ENCODE measurements at places on chromosomes 2 and 18.

DNA sequence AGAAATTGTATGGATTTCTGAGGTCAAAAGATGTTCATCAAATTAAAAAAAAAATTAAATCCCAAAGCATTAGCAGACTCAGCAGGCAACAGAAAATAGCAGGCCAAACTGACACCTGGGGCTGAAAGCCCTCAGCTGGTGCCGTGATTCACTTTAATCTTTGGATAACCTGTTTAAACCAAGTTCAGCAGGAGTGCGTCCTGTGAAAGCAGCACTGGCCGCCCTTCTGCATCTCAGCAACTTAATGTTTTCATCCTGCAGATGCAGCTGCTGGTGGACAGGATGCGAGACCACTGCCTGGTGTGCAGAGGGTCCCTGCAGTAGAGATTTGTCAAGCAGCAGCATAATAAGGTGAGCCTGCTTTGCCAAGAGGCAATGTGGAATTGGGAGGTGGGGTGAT, 41.2 kb downstream of the CCDC68 start:
- no peak for DNase-seq

GRCh38 chr2:48092846-48093803, 186.8 kb upstream of the FBXO11 start:
- no peak for DNase-seq

GRCh38 chr2:111884592-111884964, 585 bp upstream of the ANAPC1 start:
- no peak for DNase-seq

GRCh38 chr2:107437265-107437664, 389.4 kb upstream of the RGPD4 start:
- no peak for DNase-seq

DNA sequence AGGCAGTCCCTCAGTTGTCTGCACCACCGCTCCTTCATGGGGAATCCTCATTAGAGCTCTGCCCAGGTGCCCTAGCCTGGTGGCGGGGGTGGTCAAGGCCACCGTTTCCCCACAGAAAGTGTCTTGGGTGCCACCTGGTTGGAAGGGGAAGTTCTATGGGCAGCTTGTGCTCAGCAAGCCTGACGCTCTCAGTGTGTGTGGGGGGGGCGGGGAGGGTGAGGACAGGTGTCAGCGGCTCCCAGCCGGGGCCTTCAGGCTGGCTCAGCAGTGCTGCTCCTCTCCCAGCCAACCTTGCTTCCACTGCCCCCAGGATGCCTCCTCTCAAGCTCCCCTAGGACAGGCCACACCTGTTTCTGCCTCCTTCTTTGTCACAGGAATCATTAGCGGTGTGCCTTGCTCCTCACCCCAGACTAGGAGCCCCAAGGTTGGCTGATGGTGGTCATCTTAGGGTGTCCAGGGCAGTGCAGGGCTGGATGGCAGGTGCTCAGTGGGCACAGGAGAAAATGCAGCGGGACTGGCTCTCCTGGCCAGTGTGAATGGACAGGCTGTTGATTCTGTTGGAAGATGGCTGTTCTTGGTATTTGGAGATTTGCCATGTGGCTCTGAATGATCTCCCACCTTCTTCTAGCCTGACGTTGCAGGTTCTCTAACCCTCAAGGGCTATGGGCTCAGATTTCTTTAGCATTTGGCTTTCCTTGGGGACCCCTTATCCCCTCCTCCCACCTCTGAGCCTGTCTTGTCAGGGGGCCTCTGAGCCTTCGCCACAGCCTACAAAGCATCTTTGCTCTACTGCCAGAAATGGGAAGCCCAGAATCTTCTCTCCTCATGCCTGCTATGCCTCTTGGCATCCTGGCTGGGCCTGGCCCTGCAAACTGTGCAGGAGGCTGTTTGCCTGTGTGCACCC, 185.8 kb upstream of the HS6ST1 start:
- no peak for DNase-seq

GRCh38 chr18:77132369-77133050, at the start of gene MBP:
MBP (minus strand) TSS chr18:77132783; CDS start chr18:77105261, 27,522 bp downstream.
- peak; percentile 64 for DNase-seq

- DNase-seq: no peak
Observed at GRCh38 chr2:73823416-73823815, 5.3 kb upstream of the STAMBP start.

DNA sequence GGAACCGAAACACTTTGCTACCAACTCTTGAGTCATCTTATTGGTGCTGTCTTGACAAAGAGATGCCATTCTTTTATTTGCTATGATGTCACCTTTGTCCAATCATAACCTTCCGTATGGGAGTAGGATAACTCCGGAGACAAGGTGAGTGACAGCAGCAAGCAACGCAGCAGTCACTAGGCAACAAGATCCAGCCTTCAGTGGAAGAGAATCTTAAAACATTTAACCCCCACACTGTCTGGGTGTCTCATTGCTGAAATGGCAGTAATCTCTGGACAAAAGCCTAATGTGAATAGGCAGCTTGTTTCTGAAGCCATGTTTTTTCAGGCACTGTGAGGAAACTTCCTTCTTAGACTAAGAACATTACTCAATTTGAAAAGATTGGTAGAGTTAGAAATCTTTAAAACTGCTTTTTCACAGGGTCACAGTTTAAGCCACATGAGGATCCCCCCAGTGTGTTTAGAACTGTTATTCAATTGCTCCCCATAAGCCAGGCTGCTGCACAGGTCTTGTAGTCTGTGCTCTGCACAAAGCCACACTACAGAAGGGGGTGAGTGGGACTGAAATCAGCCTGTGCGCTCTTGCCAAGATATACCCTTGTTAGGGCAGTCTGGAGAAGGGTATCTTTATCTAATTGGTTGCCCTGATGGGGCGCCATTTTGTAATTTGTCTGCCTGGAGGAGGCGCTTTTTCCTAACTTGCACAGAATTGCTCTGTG, 131.5 kb upstream of the STON1 start:
- DNase-seq: no peak

DNA sequence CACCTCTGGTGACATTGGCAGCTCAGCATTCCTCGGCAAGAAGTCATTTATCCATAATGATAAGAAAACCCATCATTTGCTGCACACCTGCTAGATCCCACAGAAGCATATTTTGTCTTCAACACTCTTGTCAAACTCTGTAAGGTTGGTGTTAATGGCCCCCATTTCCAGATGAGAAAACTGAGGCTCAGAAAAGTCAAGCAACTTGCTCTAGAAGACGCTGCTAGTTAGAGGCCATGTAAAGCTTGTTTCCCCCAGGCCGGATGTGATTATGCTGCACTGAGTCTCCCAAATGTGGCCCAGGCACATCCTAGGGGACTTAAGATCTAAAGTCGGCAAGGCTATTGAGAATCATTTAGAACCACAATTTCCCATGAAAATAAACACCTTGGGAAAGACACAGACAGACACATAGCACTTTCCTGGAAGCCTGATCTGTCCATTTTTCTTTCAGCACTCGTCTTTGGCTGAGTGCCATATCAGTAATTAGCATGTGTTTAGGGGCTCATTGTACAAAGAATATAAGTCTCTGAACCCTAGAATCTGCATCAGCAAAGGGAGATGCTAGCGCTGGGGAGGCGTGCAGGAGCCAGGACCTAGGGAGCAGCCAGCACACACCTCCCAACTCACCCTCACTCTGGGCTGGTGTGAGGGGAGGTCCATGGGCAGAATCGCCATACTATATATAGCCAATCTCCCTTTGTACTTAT, 39.3 kb downstream of the C1QL2 start:
- DNase-seq: no peak

GRCh38 chr18:75005626-75006025, 203.3 kb downstream of the PTGR3 start:
- no peak for DNase-seq

DNA sequence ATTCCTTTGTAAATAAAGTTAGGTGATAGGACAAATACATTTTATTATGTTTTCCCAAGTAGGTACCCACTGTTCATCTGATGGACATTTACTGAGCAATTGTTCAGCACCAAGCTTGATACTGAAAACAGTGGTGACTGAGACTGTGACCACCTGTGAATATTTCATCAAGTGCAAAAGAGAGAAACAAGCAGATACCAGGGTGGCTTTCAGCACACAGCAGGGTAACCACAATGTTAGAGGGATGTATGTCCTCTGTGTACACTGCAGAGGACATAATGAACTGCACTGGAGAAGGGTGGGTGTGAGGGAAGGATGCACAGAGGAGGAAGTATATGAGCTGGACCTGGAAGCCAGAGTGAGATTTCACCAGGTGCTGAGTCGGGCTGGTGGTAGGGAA, 411.8 kb downstream of the RAD51AP2 start:
- no peak for DNase-seq

- no peak for DNase-seq
Observed at GRCh38 chr2:216735086-216735485, 39.7 kb upstream of the IGFBP5 start.

DNA sequence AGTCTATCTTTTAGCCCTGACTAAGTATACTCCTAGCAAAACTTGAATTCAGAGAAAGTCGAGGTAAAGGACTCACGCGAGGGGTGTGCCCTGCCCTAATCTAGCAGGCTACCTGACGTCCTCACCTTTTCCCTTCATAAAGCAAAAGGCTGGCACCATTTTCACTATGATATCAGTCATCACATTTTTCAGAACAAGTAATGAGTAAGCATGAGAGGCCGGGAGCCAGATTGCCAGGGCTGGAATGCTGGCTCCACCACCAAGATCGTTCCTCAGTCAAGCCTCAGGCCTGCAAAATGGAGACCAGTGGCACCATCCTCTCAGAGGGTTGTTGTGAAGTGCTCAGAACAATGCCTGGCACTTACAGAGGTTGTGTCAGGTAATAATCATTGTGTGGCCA, 18.7 kb upstream of the NCKAP5 start:
- DNase-seq: no peak

DNA sequence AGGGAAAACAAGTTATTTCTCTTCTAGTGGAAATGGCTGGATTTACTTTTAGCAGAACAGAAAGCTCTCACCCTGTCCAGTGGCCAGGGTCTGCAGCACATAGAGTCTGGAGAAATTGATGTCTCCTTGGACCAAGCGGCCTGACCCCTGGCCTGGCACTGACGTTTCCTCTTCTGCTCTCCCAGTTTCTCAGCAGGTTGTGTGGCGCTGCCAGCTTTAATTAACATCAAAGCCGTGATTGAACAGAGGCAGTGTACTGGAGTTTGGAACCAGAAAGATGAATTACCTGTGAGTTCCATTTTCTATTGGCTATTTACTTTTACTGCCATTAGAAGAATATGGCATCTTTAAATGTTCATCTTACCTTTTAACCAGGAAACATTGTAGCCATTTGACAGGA, 20.9 kb downstream of the CD8A start:
- no peak for DNase-seq

- DNase-seq: no peak
Observed at GRCh38 chr2:190574169-190574568, 39.6 kb upstream of the NEMP2 start.

DNA sequence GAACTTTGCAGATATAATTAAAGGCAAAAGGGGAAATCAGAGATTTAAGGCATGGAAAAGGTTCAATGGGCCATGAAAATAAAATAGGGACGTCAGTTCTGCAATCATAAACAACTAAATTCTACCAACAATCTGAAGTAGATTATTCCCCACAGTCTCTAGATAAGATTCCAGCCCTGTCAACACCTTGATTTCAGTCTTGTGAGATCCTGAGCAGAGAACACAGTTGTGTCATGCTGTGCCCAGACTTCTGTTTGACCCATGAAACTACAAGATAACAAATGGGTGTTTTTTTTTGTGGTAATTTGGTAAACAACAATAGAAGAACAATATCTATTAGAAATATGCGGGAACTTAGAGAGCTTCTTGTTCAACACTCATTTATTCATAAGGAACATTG, 66.2 kb upstream of the RIT2 start:
- DNase-seq: no peak

DNA sequence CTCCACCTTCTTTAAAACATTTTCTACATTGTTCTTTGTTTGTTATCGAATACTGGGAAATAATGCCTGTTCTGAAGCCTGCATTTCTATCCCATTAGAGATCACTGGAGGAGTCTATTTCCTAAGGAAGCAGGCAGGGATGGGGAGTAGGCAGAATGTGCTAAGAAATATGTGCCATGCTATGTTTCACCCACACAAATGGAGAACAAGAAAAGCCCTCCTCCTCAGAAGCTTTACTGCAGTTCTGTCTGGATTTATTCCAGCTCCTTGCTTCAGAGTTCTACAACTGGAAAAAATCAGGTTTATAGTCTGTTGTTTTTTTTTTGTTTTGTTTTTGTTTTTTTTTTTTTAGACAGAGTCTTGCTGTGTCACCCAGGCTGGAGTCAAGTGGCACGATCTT, 825.1 kb downstream of the SLC4A3 start:
- no peak for DNase-seq

GRCh38 chr2:216908300-216908699, 48.4 kb upstream of the TNP1 start:
- DNase-seq: no peak

DNA sequence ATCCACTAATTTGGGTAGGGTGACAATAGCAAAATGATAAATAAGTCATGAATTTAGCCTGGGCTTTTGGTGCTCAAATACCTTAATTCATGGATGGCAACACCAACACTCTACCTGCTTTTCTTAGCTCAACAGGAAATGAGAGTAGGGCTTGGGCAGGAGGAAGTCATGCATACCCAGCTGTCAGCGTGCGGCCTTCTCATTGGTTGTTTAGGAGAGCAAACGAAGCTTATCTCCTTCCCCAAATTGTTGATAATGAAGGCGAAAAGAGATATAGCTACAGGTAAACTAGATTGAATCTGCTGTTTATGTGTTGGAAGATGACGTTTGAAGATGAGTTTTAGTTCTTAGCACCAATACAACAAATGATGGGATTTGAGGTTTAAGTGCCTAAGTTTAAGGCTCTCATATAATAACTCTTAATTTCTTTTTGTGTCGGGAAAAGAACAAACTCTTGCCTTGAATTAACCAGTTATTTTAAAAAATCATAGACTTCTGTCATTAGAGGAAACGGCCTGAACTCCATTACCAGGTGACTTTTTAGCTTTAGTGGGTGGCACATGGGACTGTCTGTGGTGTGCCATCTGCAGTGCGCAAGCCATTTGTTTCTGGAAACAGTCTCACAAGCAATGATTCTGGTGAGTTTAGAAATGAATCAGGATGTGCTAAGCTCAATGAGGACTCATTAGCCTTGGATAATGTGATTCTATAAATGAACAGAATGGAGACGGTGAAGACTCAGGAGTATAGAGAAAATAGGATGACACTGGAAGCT, 19.8 kb downstream of the MAP4K4 start:
- no peak for DNase-seq

DNA sequence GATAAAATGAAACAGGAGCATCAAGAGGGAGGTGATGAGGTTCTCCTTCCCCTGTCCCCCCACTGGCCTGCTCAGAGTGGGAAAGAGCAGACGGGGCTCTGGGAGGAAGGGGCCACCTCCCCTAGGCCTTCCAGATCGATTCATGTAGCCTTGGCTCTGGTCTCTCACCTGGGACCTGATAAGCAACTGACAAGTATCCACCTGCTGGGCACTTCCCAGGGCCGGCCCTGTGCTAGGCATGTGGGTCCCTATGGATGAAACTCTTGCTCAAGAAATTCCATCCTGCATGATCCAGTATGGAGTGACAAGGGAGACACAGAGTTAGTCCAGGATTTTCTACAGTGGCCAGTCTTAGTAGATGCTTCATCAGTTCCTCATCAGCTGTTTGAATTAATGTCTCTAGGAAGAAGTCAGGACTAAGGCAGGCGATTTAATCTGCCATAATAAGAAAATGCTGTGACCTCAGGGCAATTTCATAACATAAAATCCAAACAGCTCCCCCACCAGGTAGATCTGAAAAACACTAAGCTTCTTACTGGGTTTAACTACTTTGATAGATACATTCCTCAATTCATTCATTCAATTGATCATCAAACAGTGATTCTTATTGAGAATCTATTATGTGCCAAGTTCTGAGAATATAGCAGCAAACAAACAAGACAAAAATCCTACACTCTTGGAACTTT, 44.7 kb upstream of the ZFP36L2 start:
- DNase-seq: no peak

- no peak for DNase-seq
Observed at GRCh38 chr18:25351280-25351775, 638 bp downstream of the ZNF521 start.

GRCh38 chr2:141029428-141030078, 1101.3 kb downstream of the LRP1B start:
- DNase-seq: no peak
